Stomach (tissue), 19 donors: ENCODE measurements at places on chromosomes 7 and 10. TPM values are rescaled to one million over a fixed set of nuclear protein-coding genes. Genes with fewer than 3 reads are reported as not detected.

EN2 gene
- total RNA-seq: not detected

AKR1C8 gene
- not detected for total RNA-seq

CHAT gene
- total RNA-seq: not detected

PLA2G12B gene
- total RNA-seq: not detected

DKK1 gene
- total RNA-seq: not detected

GPNMB gene
- total RNA-seq: 11.7 TPM

GIMAP1 gene
- 5.8 TPM for total RNA-seq

CYP3A7 gene
- not detected for total RNA-seq

FRMD4A gene
- total RNA-seq: 25.3 TPM

IGFBP1 gene
- total RNA-seq: not detected

TACR2 gene
- total RNA-seq: 13.3 TPM

HTRA1 gene
- 64.8 TPM for total RNA-seq

DNA sequence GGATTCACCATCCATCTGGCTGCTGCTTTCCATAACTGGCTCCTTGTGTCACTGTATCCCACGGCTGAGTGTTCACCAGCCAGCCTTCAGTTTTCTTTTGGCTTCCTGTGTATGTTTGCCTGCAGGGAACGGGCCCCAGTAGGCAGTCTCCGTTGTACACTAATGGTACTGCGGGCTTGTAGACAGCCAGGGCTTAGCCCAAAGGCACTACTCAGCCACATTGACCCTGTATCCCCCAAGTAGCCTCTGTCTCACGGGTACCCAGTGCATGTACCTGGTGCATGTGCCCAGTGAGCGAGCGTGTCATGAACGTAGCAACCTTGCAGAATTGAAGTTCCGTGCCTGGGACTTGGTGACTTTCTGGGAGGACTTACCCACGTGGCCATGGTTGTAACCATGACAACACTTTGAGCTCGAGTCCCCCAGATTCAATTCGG lies 6.1 kb downstream of the PFKFB3 start:
- no peak for DNase-seq

- DNase-seq: no peak
Measured at GRCh38 chr10:70328018-70328417, 44.2 kb upstream of the NPFFR1 start.

DNA sequence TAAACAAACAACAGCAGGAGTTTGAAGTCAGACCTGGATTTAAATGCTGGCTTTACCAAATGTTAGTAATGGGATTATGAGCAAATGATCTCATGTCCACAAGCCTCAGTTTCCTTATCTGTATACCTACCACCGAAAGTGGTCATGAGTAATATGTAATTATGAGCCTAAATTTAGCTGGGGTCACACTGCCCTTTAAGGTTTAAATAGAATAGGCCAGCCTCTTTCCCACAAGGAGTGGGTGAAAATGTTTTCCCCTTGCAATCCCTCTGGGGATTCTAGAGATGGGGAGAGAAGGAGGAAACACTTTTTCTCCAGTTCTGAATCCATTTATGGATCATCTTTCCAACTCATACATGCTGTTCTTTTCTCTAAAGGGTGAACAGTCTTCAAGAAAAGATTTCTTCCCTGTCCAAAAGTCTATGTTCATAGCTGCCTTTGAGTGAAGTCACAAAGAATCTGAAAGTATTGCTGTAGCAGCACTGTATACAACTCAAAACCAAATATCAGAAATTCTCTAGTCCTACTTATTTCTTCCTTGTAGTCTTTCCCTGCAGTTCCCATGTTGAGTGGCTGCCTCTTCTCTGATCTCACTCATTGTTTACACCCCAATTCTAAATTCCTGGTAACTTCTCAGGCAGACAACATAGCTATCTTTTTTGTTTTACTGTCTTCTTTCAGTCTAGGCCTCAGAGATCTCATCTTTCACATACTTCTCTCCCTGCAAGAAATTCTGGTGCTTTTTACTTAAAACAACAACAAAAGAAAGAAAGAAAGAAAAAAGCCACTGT lies 7.4 kb upstream of the TSPAN12 start:
- DNase-seq: no peak

GRCh38 chr7:82007315-82007714 lies 237.5 kb upstream of the HGF start:
- DNase-seq: no peak

GRCh38 chr7:140656548-140657515 lies 15.9 kb upstream of the ADCK2 start:
- peak; percentile 80 for DNase-seq

DNA sequence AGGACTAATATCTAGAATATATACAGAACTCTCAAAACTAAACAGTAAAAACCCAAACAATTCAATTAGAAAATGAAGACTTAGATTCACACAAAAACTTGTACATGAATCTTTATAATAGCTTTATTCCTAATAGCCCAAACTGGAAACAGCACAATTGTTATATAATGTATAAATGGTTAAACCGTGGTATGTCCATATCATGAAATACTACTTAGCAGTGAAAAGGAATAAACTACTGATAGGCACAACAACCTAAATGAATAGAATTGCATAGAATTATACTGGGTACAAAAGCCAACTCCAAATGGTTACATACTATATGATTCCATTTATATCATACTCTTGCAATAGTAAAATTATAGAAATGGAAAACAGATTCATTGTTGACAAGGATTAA lies 21.0 kb upstream of the FAM241B start:
- DNase-seq: no peak

DNA sequence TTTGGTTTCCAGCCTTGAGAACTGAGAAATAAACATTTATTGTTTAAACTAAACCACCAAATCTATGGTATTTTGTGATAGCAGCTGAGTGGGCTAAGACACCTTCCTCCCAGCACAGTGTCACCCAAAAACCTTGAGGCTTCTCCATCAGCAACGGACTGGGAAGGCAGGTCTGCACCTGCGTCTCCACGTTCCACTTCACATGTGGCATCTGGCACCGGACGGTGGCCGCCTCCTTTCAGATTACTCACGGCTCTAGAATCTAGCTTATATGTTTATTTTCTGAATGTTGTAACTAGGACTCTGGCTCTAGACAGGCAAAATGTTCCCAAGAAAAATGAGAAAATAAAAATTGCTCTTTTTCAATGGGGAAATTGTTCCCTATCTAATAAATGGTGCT lies 201.0 kb downstream of the ADARB2 start:
- no peak for DNase-seq

- no peak for DNase-seq
Measured at GRCh38 chr10:93917821-93918220, 24.0 kb downstream of the SLC35G1 start.

DNA sequence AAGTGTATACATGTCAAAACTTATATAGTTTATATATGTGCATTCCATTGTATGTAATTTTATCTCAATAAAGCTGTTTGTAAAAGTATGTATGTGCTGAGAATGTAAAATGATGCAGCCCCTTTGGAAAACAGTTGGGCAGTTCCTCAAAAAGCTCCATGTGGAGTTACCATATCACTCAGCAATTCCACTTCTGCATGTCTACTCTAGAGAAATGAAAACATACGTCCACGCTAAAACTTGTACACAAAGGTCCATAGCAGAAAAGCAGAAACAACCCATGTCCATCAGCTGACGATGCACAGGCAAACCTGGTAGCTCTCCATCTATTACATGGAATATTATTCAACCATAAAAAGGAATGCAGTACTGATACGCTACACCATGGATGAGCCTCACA lies 8.3 kb upstream of the RGS10 start:
- no peak for DNase-seq

DNA sequence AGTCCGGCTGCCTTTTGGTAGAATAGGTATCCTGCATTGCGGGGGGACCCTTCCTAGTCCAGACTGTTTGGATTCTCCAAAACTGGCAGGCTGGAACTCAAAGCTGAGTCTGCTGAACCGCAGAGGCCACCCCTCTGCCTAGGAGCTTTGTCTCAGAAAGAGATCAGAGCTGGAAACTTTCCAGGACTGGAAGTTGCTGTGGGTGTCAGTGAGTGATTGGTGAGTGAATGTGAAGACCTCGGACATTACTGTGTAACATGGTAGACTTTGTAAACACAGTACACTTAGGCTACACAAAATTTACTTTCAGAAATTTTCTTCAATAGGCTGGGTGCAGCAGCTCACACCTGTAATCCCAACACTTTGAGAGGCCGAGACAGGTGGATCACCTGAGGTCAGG lies 103.8 kb downstream of the DNAJC1 start:
- DNase-seq: no peak

DNA sequence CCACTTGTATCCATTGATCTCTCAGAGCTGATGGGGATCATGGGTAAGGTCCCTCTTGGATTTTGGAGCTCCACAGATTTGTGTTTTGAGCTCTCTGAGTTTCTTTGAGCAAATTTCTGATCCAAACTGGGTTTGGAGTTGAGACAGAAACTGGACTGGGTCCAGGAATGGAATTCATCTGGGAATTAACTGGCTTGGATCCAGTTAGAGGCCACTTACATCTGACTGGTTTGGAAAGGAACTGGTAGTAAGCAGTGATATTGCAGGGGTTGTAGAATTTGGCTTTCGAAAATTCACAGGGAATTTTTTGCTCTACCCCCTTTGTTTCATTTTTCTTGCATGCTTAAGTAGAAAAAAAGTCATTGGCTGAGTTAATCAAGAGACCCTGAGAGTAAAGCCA lies 245.6 kb downstream of the SEMA3D start:
- DNase-seq: no peak

- peak; percentile 99 for DNase-seq
Measured at GRCh38 chr10:62268399-62269114, at the start of gene RTKN2. Gene RTKN2 (minus strand): TSS chr10:62268844. CDS start chr10:62268610, 234 bp downstream.

GRCh38 chr7:30986738-30987137 lies 23.0 kb downstream of the GHRHR start:
- no peak for DNase-seq

DNA sequence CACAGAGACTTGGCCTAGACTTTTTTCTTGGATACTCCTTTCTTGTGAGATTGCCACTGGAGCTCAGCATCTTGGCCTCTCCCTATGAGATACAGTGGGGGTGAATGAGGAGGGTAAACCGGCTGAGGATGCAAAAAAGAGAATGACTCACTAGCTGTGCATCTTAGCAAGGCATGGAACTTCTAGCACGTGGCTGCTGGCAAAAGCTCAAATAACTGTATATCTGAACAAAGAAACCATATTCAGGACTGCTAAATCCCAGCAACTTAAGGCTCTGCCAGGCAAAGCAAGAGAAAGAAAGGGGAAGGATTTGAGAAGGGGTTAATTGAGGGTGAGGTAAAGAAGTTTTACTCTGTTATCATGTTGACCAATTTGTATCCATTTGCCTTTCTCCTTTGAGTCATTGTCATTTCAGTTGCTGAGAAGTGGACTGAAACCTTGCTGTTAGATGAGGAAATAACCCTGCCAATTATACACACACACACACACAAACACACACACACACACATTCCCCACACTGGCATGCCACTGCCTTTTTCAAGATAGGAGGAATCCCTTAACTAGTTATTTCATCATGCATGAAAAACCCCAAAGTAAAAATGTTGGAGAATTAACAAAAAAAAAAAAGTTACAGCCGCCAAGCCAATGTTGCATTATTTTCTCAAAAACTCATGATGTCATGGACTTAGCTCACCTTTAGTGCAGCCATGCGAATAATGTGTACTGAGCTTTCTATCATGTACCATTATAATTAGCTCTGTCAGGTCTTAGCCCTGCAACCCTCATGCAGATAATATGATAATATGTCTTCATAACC lies 997.3 kb downstream of the LRMDA start:
- DNase-seq: no peak

DNA sequence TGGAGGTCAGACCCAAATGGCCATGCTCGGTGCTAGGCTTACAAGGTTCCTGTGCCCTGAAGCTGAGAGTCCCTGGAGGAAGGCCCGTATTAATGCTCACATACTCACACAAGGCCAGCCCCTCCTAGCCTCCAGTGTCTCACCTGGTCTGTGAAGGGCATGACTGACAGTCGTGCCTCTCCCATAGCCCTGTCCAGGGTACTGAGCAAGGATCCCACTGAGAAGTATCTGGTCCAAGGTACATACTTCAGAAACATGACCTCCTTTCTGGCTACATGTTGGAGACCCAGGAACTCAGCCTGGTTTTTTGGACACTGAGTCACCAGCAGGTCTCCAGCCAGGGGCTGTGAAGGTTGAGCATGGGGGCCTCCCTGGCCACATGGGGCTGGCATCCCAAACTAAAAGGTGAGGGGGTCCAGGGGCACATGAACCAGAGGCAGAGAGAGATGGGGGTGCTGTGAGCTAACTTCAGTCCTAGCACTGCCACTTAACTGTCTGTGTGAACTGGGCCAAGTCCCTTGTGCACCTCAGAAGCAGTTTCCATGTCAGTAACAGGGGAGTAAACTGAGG lies 17.6 kb upstream of the RASGEF1A start:
- DNase-seq: no peak

DNA sequence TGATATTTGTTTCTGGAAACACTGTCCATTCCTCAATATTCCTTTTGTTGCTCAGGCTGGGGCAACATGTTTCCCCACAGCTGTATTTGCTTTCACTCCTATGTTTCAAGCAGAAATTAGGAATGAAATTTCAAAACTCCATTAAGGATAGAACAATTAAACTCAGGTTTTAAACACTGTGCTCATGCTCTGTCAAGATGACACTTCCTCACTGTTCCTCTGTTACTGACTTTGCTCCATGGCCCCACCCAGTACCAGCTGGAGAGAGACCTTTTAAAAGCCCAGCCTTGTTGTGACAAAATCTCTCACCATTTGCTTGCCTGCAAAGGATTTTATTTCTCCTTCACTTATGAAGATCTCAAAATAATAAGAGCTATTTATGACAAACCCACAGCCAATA lies 197.4 kb downstream of the ELMO1 start:
- no peak for DNase-seq

DNA sequence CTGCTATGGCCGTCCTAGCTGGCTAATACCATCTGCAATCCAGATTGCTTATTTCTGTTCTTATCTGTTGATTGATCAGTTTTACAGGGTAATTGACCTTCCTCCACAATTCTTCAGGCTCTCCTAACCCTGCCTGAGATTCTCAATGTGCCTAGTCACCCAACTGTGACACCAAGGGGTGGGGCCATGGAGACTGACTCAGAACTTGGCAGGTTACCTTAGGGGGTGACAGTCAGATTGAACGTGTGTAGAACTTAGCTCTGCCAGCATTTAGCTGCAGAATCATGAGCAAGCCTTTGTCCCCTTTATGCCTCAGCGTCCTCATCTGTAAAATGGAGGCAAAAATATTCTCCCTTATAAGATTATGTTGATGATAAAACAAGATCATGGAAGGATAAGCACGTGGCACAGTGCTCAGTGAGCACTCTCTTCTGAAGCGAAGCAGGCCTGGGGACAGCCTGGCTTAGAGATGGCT lies 19.1 kb upstream of the LEP start:
- no peak for DNase-seq

GRCh38 chr10:99754670-99755069 lies 22.6 kb downstream of the CUTC start:
- DNase-seq: no peak

DNA sequence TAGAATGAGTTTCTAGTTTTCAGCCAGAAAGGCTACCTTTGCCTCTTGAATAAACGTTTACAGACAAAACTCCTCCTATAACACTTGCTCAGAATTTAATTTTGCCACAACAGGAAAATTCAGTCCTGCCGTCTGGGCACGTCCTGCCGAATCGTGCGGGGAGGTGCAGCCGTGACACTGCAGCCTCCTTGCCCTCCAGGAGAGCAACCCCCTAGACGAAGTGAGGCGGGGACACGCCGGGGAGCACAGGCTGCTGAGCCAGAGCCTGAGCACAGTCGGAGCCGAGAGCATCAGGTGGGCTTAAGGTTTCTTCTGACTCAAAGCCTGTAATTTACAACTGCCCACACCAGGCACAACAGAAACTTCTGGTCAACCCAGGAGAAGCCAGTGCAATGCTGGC lies 102.3 kb downstream of the DYNC2I1 start:
- no peak for DNase-seq
